ENCODE measurements at places on chromosomes 7 and 10. TPM values are rescaled to one million over a fixed set of nuclear protein-coding genes. Genes with fewer than 3 reads are reported as not detected.

- DNase-seq: no peak
Measured at GRCh38 chr10:13340626-13341376, 7.3 kb downstream of the SEPHS1 start.

Gene TMEM213
- not detected for total RNA-seq

- DNase-seq: no peak
Measured at GRCh38 chr10:56383806-56384205, 22.7 kb upstream of the ZWINT start.

Gene NYAP1
- total RNA-seq: not detected

DNA sequence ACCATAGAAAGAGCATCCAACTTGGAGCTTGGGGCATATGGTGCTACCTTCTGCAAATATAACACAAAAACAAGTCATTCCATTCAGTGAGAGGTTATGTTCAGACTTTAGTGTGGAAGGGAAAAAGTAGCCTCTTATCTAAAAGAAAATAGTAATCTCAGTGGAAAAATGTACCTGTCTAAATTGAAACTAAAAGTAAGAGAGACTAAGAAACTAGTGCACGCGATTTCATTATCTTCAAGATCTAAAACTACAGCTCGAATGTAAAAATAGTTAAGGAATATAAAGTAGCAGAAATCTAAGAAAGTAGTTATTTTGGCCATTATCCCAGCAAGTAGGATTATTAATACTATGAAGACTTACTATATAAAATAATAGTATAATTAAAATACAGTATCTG is 233.0 kb upstream of the PPP1R3A start:
- no peak for DNase-seq

DNA sequence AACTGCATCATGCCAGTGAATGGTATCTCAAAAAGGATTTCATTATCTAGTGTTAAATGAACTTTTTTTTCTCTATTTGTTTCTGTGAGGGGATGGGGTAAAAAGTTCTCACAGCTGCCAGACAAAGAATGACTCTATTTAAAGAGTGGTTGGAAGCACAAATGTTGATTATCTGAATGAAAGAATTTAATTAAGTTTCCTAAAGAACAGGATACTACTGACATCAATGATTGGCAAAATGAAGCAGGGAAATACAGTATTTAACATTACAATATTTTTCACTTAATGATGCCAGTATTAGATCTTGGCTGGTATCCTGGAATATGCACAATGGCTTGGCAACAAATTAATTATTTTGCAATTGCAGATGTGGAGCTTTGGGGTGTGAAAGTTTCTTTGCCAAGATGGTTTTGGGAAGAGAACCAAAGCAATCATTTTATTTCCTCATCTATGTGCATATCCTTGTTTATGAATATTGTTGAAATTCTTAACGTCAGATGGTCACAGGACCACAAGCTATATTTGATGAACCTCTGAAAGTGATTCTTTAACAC is 336.8 kb downstream of the ARL4A start:
- no peak for DNase-seq

- DNase-seq: no peak
Measured at GRCh38 chr10:2475711-2476217, 591.6 kb upstream of the PFKP start.

- no peak for DNase-seq
Measured at GRCh38 chr7:101589976-101590662, 39.0 kb downstream of the MYL10 start.

DNA sequence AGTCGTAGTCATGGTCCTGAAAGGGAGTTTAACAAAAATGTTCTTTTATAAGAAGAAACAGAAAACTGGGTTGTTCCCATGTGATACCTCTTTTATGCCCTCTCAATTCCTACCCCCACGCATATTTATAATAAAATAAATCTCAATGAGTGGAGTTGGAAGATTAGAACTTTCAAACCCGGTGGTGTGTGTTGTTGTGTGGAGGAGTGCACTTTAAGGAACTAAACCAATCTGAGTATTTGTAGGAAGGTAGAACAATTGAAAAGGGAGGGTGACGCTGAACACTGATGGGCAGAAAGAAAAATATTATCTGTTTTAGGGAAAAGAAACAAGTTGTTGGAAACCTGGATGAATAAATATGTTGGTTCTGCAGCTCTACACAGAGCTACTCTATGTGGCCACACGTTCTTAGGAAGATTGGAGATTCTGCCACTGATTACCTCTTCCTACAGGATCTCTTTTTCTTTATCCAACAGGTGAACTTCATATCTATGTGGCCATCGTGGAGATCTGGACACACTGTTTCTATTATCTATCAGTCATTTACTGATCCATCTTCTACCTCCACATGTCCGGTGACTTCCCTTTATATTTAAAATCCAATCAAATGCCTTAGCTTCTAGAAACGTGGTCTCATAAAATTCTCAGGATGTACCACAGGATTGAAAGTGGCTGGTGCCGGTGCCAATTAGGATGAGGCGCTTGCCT is 13.1 kb upstream of the GATA3 start:
- DNase-seq: no peak

DNA sequence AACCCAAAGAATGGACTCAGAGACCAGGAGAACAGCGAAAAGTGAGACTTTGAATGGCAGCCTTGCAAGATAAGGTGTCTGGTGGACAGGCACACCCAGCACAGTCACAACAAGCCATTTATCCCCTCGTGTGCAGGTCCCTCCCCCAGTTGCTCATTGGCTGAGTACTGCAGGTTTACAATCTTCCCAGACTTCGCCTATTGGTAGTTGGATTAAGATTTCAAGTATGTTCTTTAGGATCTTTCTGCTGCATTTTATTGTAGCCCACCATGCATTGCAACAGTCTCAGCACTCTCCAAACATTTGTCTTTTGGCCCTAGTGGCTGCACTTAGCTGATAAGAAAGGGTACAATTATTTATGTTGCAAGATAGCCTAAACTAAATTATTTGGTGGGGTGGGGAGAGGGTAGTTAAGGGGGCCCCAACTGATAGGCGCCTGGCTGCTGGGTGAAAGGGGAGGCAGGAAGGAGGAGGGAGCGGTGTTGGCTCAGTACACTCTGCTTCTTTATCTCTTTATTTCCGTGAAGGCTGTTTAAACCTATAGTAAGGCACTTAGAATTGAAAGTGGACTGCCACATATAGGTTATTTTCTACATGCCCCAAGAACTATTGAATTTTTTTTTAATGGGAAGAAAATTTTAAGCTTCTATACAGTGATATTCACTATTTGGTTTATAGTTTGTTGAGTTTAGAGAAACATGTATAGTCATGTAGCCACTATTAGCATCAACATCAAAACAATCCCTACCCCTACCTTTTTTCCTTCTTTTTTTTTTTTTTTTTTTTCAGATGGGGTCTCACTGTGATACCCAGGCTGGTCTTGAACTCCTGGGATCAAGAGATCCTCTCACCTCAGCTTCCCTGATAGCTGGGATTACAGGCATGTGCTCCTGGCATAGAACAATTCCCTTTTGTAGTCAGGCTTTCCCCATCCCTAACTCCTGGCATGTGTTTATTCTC is 54.2 kb downstream of the GUSB start:
- DNase-seq: no peak

GRCh38 chr7:130719541-130719940 is 14.5 kb downstream of the KLF14 start:
- peak; percentile 28 for DNase-seq

Gene SPDYE5
- not detected for total RNA-seq

DNA sequence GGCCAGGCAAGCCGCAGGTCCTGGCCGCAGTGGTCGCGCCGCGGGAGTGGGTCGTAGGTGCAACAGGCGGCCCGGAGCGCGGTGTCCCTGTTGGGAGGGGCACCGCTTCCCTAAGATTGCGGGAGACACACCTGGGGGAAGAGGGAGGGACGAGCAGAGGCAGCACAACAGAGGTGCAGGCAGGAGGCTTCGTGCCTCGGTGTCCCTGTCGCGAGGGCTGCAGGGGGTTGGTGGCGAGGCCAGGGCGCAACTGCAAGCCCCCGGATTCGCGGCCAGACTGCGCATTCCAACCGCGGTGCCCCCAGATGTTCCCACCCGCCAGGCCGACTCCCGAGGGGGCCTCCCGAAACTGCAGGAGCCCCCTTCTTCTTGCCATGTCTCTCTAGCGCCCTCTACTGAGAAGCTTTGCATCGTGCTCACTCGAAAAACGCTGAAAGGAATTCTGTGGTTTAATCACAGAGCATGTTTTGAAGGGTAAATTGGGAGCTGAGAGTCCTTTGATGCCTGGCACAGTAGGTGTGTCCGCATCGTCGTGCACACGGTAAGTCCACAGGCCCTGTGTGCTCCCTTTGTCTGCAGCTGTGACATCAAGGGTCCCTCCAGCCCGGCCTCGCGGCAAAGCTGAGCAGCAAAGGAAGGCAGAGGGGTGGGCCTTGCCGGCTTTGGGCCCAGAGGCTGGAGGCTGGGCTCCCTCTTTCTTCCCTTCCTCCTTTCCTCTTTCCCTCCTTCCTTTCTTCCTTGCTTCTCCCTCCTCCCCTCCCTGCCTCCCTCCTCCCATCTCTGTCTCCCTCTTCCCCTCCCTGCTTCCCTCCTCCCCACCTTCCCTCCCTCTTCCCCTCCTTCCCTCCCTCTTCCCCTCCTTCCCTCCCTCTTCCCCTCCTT is 6.2 kb upstream of the MBL2 start:
- peak; percentile 23 for DNase-seq

Gene PLAU
- 6.7 TPM for total RNA-seq

GRCh38 chr7:151963895-151964870 is 7.9 kb downstream of the GALNTL5 start:
- DNase-seq: no peak

DNA sequence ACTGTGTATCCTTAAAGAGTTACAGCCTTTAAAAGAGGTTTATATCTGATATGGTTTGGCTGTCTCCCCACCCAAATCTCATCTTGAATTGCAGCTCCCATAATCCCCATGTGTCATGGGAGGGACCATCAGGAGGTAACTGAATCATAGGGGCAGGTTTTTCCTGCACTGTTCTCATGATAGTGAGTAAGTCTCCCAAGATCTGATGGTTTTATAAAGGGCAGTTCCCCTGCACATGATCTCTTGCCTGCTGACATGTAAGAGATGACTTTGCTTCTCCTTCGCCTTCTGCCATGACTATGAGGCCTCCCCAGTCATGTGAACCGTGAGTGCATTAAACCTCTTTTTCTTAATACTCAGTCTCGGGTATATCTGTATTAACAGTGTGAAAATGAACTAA is 9.7 kb downstream of the RTKN2 start:
- DNase-seq: peak; percentile 18

- DNase-seq: peak; percentile 77
Measured at GRCh38 chr7:29408841-29409243, 154.8 kb upstream of the PRR15 start.

Gene FAM25G
- not detected for total RNA-seq

Gene MUC3A
- not detected for total RNA-seq

GRCh38 chr7:29565634-29565981 is 2.0 kb downstream of the PRR15 start:
- DNase-seq: no peak

Gene MBL2
- total RNA-seq: not detected

Gene AGAP5
- 2.2 TPM for total RNA-seq

Gene STAG3
- 9.0 TPM for total RNA-seq

- DNase-seq: no peak
Measured at GRCh38 chr10:43174969-43175368, 36.7 kb downstream of the CSGALNACT2 start.

Gene CPEB3
- total RNA-seq: 0.69 TPM

Gene SLC18A2
- total RNA-seq: not detected

DNA sequence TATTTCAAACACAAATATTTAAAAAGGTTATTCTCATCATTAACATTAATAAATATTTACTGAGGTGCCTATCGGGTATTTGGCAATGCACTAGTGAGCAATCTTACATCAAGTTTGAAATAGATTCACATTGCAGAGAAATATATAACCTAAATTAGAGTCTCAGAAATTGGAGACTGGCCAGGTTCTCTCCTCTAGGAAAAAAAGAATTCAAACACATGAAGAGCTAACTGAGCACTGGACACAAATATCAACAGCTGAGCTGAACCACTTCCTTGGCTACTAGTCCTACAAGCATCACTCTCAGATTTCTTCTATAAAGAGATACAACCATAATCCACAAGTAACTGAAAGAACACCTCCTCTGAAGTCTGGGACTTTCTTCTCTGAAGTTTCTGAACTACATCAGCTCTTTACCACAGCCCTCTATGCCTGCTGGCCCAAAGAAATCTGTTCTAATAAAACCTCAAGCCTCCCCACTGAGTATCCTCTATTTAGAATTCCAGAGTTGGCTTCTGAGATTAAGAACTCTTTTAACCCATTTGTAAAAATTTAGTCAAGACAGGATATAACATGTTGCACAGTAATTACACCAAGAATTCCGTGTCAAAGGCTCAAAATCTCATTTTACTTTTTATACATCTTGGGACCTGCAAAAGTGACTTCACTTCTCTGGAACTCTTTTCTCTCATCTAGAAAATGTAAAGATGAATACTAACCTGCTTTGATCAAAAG is 45.2 kb downstream of the MTERF1 start:
- no peak for DNase-seq

DNA sequence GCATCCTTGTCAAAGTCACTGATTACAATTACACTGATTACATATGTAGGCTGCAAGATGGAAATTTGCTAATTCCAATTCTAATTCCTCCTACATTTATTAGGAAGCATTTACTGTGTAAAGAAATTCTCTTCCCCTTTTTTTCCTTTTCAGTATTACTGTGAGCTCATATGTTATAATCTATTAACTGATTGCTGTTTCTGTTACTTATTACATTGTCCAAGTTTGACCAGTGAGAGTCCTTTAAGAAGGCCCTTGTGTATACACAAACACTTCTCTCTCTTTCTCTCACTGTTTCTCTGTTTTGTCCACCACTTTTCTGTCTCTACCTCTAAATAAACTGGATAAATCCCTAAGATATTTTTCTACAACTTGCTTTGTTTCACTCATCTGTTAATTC is 31.5 kb downstream of the PHF14 start:
- DNase-seq: no peak

DNA sequence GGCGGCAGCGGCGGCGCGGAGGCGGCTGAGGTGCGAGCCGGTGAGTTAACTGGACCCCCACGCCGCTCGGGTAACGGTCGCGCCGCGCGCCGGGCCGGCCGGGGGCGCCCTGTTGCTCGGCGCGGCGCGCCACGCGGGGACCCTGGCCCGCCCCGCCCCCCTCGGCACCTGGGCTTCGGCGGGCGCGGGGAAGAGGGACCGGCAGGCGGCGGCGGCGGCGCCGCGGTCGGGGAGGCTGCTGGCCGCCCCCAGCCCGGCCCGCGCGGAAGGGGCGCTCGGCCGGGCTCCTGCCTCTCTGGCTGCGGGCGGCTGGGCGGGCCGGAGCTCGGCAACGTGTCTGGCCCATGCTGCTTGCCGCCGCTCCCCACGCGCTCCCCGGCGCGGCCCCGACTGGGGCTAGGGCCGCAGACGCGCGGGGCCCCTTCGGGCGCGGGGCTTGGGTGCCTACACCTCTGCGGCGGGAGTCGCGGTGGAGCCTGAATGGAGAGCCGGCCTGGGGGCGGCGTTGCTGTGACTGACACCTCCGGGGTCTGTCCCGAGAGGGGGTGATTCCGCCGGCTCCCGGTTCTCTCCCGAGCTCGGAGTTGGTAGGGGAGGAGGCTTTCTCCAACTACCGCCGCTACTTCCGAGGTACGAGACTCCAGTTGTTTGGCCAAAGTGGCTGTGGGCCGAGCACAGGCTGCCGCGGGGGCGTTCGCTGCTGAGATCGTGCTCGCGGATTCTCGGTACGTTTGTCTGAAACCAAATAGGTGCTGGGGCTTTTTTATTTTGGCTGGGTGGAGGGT is 494 bp downstream of the PALS2 start:
- DNase-seq: peak; percentile 29

GRCh38 chr7:67251986-67252558 is 255.4 kb downstream of the TYW1 start:
- peak; percentile 16 for DNase-seq

Gene UFSP1
- 1.8 TPM for total RNA-seq

- no peak for DNase-seq
Measured at GRCh38 chr10:122894261-122894944, 15.0 kb upstream of the FAM24B start.

GRCh38 chr7:27202018-27202861 is 2.3 kb upstream of the HOXA13 start:
- DNase-seq: no peak

All from A172 (cell line).